ENCODE measurements at places on chromosomes 12 and 14. TPM values are rescaled to one million over a fixed set of nuclear protein-coding genes. Genes with fewer than 3 reads are reported as not detected.
A peak's percentile ranks its signal among the peaks of the same experiment; 100 is the strongest.

Gene TMEM260
- total RNA-seq = 29.0 TPM

Gene INHBC
- total RNA-seq = not detected

Gene NID2
- total RNA-seq = not detected

Gene MED13L
- 179 TPM for total RNA-seq

DNA sequence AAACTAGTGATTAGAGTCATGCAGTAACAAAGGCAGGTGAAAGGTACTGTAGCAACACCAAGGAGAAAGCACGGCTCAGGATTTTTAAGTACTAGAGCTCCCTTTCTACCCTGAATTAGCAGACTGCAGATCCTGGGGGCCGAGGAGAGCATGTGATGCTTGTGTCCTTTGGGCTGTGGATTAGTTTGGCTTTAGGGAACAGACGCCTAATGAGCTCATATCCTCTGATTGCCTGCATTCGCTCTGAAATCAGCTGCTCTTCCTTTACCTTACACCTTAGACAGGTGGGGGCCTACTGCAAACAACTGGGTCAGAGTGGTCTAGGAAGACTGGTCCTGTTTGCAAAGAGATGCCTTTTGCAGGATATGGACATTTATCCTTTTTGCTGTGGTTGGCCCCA, 2.2 kb downstream of the PIP4K2C start:
- H3K27ac ChIP-seq = no peak overlapping the region
- peak overlapping the region; percentile 75 for H3K4me3 ChIP-seq
- H3K36me3 ChIP-seq = peaks cover 39% of the 10 kb centered on the region

- H3K27me3 ChIP-seq = no peaks in the 10 kb centered on the region
- no peaks in the 10 kb centered on the region for H3K36me3 ChIP-seq
- peaks cover 21% of the 10 kb centered on the region for H3K4me1 ChIP-seq
Measured at GRCh38 chr12:29147731-29148595, 1.1 kb upstream of the FAR2 start.

GRCh38 chr14:100434033-100434601, 111.0 kb downstream of the SLC25A47 start:
- H3K4me3 ChIP-seq = no peak overlapping the region
- no peak for DNase-seq
- H3K4me1 ChIP-seq = peaks cover 3% of the 10 kb centered on the region
- H3K27ac ChIP-seq = no peak overlapping the region
- no peaks in the 10 kb centered on the region for H3K36me3 ChIP-seq

GRCh38 chr12:46818642-46819041, 7.2 kb downstream of the SLC38A4 start:
- no peak overlapping the region for H3K27ac ChIP-seq
- H3K4me3 ChIP-seq = no peak overlapping the region
- peaks cover 15% of the 10 kb centered on the region for H3K27me3 ChIP-seq
- H3K36me3 ChIP-seq = no peaks in the 10 kb centered on the region

DNA sequence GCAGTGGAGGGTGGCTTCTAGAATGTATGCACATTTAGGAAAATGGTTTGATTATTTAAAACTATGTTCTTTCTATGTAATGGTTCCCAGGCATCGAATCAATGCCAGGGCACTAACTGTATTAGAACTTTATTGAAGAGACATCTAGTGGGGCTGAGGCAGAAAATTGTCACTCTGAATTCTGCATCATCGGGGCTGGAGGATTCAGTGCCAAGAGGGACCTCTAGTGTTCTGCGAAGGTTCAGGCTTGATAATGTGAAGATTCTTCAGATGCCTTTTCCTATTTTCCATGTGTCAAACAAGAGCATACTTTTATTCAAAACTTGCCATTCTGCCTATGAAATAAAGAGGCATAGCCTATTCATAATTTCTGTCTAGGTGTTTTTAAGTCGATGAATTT, 146.3 kb downstream of the CAND1 start:
- peak; percentile 13 for DNase-seq
- H3K36me3 ChIP-seq = no peaks in the 10 kb centered on the region
- no peaks in the 10 kb centered on the region for H3K27me3 ChIP-seq
